GM12864 (cell line): ENCODE measurements at places on chromosomes 2 and 18.

GRCh38 chr18:22342625-22343024 is 75.1 kb downstream of the CTAGE1 start:
- no peak for DNase-seq

GRCh38 chr2:239684271-239684810 is 283.5 kb upstream of the HDAC4 start:
- DNase-seq = no peak

DNA sequence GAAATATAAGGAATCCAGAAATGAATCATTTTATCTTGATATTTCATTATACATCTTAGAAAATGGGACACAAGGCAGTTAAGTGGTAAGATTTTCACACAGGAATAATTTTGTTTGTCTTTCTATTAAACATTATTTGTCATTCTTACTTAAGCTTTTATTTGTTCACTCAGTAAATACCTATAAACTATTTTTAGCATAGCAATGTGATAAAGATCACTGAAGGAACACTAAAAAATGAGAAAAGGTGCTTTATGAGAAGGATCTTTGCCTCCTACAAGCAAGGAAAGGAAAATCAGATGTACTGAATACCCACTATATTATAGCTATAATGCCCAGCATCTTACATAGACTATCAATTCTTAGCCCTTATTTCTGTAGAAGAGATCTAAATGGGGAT is 176.2 kb upstream of the NYAP2 start:
- no peak for DNase-seq

DNA sequence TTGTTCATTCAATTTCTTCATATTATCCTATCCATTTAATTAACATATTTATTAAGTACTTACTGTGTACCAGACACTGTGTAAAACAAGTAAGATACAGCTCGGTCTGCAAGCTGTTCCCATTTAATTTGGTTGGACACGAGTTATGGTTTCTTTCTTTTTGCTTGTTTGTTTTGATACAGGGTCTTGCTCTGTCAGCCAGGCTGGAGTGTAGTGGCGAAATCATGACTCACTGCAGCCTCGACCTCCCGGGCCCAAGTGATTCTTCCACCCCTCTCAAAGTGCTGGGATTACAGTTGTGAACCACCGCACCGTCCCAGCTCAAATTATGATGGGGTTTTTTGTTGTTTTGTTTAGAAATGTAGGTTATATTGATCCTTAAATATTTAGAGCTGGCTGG is 9.0 kb downstream of the CYBRD1 start:
- DNase-seq = no peak

DNA sequence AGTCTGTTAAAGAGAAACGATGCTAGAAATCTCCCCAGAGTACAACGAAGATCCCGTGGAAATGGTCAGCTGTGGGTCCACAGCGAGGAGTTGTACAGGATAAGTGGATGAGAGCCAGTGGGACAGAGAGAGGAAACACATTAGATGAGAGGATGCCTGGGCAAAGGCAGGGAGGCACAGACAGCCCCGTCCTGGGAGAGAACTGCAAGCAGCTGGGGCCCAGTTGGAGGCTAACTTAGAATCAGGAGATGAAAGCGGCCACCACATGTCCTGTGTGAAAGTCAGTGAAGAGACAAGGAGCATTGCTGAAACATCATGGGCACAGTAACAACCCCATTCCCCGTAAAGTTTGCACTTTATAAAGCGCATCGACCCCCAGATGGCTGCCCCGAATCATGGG is 157.5 kb downstream of the RAPGEF4 start:
- DNase-seq = no peak

GRCh38 chr18:63264871-63265270 is 54.7 kb downstream of the BCL2 start:
- DNase-seq = no peak

DNA sequence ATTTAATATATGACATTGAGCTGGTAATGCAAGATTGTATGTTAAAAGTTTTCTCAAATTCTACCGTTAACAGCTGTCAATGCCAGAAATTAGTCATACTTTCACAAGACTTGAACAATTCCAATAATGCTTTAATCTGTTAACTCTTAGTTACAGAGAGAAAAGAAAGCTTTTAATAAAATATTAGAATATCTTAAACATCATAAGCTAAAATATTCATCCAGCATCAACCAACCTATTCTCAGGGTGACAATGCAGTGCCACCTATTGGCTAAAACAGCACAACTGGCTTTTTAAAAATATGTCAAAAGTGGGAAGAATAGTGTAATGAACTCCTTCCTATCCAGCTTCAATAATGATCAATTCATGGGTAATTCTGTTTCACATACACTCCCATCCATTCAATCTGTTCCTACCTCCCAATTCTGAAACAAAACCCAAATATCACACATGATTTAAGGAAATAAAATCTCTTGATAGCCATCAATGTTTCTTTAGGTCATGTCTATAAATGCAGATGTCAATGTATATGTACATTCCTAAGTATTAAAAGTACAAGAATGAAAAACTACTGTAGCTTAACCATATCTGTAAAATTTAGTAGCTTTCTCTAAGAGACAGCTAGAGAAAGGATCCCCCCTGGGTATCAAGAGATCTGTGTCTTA is 79.8 kb upstream of the CCDC141 start:
- DNase-seq = no peak

- no peak for DNase-seq
These were observed 3.3 kb downstream of the HOXD3 start for GRCh38 chr2:176160251-176160985.

GRCh38 chr2:22536133-22536532 is 848.8 kb upstream of the KLHL29 start:
- DNase-seq = no peak

GRCh38 chr2:150520033-150520432 is 32.6 kb upstream of the RND3 start:
- DNase-seq = no peak

- no peak for DNase-seq
These were observed 53.1 kb downstream of the APOB start for GRCh38 chr2:20990442-20991430.

GRCh38 chr2:120494446-120494845 is 148.5 kb downstream of the INHBB start:
- DNase-seq = no peak

DNA sequence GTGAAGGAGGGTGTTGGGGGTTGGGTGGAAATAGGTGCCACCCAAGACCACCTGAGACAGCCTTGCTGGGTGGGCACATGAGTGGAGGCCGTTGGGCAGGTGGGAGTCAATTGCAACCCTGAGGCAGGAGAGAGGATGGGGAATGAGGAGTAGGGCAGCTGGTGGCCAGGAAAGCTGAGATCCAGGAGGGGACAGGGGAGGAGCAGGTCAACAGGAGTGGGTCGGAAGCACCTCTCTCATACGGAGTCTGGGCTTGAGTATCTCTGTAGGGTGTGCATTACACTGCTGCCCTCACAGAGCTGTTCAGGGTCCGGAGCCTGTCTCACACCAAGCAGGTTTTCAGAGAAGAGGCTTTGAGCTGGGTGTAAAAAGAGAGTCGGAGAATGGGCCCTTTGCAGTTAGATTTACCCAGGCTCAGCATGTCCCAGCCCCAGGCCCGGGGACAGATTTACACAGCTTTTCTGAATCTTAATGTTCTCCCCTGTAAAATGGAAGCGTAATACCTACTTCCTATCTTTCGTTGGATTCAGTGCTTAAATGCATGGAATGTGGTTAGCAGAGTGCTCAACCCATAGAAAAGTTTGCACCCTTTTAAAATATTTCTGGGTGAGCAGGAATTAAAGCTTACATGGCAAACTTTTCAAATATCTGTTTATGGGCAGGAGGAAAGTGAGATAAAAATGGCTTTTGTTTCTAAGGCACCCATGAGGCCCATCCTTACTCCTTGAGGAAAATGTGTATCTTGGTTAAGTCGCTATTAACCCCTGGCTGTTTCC is 144.0 kb upstream of the MYCN start:
- DNase-seq = no peak

GRCh38 chr2:225431105-225431863 is 31.8 kb downstream of the NYAP2 start:
- DNase-seq = no peak

DNA sequence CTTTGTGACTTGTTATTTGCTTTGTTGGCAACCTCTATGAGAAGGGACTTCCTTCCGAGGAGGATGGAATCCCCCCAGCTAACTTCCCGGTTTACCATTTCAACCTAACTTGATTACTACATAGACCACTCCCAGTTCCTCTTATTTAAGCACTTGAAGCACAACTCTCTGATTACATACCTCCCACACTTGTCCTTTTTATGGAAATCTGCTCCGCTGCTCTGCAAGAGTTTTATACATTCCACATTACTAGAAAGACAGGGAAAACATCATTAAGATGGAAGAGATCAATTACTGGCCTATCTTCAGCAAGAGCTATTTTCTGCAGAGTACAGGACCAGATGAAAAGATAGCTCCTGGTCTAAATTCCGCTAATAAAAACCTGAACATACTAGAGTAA is 160.0 kb upstream of the PGAP1 start:
- no peak for DNase-seq

GRCh38 chr2:39816845-39817244 is 37.8 kb upstream of the THUMPD2 start:
- no peak for DNase-seq

- peak; percentile 27 for DNase-seq
These were observed 423.8 kb upstream of the MEX3C start for GRCh38 chr18:51621113-51621863.

DNA sequence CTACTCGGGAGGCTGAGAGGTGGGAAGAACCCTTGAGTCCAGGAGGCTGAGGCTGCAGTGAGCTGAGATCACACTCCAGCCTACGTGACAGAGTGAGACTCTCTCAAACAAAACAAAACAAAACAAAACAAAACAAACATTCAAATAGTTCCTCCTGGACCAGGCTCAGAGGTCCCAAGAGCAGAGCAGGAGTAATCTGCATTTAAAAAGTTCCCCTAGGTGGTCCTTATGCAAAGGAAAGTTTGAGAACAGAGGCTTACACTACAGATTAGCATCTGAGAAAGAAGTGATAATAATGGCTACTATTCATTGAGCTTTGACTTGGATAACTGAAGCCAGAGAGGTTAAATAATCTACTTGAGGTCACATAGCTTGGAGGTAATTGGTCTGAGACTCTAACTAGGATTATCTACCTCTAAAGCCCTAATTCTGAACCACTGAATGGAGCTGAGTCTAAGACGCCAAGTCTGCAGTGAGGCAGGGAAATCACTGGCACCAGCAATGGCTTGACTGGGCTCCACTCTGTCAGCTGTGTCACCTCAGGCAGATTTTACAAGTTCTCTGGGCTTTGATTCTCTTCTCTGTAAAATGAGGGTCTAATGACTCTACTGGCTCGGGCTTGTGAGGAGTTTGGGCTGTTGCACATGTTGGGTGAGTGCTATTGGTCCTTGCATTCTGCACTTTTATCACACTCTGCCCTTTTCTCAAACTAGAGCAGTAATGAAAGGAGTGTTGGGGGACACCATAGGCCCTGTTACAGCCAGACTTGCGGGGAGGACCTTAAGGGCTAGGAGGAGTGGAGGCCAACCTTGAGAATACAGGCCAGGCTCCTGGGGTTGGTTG is 29.2 kb upstream of the DLX2 start:
- DNase-seq = no peak

- no peak for DNase-seq
These were observed 117.9 kb downstream of the ARHGAP15 start for GRCh38 chr2:143246815-143247744.

DNA sequence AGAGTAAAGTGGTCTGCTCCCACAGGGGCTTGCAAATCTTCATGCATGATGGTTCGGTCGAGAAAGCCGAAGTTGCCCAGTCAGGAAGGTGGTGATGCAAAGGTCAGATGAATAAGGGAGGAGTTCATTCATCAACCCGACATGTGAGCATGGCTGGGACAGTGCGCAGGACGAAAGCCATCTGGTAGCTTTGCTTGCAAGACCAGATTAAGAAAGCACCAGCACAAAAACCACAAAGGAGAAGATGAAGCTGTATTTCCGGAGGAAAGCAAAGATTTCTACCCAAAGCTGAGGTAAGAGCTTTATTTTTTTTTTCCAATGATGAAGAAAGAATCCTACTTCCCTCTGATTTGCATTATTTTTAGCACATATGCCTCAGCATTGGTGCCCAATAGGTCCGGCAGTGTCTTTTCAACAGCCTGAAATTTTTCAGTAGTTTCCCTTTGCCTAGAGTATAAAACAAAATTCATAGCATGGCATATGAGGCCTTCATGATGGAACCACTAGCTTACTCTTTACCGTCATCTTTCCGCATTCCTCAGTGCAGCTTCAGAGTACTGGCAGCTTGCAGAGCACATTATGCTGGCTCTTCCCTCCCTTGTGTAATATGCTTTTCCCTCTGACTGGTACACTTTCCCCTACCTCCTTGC is 112.0 kb upstream of the THOC1 start:
- no peak for DNase-seq

DNA sequence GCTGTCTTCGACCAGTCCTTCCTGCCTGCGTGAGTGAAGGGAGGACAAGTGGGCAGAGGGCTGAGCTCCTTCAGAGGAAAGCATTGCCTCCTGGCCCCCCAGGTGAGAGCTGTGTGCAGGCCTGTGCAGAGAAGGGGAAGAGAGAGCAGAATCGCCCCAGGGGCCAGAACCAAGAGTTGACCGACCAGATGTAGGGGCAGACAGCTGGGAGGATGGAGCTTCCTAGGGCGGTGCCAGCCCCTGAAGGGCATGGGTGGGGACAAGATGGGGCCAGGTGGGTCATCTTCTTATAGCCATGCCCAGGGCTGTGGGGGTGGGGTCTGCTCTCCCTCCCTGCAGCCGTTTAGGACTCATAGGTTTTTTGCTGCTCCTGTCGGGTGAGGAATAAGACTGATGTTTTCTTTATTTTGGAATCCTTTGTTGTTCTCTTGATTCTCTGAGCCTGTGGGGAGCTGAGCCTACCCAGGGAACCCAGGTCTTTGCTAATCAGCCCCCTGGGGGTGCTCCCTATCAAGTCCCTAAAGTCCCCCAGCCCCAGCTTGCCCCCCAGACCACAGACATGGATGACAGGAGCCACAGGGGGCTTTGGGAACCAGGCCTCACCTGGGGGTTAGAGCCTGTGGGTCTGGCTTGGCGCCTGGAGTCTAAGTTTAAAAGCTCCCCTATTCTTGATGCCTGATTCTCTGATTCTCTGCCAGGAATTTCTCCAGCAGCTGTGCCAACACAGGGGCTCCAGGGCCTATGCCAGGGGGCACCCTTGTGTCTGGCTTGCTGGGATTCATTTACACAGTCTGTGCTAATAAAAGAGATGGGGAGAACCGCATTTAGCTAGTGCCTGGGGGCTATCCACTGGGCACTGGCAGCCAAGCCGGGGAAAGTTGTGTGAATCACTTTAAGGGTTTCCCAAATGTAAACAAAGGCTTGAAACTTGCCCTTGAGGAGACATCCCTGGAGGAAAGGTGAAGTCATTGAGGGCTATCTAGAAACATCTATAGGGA is 9.3 kb upstream of the EFHD1 start:
- DNase-seq = no peak

- no peak for DNase-seq
These were observed 270.2 kb upstream of the RAB6C start for GRCh38 chr2:129709001-129709955.

DNA sequence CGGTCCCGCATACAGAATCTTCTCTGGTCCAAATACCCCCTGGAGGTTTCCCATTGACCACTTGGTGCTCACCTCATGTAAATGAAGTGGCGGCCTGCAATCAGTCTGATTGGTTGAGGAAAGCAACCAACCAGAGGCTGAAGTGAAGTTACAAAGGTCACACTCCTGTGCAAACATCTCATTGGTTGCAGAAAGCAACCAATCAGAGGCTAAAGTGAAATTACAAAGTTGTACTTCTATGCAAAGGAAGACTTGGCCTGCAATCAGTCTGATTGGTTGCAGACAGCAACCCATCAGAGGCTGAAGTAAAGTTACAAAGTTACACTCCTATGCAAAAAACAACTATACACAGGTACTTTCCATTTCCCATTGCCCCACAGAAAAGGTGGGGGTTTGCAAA is 2.5 kb upstream of the SP100 start:
- no peak for DNase-seq

GRCh38 chr2:216431531-216431856 is 19.2 kb downstream of the SMARCAL1 start:
- no peak for DNase-seq
